ENCODE measurements at places on chromosomes 6 and 20.

DNA sequence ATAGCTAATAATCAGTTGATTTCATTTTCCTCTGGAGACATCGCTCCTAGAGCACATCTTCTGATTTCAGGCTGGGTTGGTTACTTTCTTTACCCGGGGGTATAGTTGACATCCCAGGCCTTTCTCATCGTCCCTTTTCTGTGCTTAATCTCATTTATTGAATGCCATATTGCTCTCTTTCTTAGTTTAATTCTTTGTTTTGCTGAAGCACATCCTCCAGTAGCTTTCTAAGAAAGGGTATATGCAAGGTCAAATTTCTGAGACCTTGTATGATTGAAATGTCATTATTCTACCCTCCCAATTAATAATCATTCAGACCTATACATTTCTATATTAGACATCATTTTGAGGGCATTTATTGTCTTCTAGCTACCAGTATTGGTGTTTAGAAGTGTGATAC, 2.6 kb upstream of the C20orf141 start:
- DNase-seq = no peak

GRCh38 chr6:79269877-79270276, 35.4 kb upstream of the HMGN3 start:
- no peak for DNase-seq

GRCh38 chr6:15657290-15657689, 5.5 kb downstream of the DTNBP1 start:
- DNase-seq = no peak

- no peak for DNase-seq
These were observed 185.6 kb upstream of the RREB1 start for GRCh38 chr6:6922166-6922565.

- DNase-seq = no peak
These were observed 189.3 kb downstream of the TRIM27 start for GRCh38 chr6:28734443-28734959.

GRCh38 chr20:25544311-25544710, 41.0 kb downstream of the NINL start:
- no peak for DNase-seq

DNA sequence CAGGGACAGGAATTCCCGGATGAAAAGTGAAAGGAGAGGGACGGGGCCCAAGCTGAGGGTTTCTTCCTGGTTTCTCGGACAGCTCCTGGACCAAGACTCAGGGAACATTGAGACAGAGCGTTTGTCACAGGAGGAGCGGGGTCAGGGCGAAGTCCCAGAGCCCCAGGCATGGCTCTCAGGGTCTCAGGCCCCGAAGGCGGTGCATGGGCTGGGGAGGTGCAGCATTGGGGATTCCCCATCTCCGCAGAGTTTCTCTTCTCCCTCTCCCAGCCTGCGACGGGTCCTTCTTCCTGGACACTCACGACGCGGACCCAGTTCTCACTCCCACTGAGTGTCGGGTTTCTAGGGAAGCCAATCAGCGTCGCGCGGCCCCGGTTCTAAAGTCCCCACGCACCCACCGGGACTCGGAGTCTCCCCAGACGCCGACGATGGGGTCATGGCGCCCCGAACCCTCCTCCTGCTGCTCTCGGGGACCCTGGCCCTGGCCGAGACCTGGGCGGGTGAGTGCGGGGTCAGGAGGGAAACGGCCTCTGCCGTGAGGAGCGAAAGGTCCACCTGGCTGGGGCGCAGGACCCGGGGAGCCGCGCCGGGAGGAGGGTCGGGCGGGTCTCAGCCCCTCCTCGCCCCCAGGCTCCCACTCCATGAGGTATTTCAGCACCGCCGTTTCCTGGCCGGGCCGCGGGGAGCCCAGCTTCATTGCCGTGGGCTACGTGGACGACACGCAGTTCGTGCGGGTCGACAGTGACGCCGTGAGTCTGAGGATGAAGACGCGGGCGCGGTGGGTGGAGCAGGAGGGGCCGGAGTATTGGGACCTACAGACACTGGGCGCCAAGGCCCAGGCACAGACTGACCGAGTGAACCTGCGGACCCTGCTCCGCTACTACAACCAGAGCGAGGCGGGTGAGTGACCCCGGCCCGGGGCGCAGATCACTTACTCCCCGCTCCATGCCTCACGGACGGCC, 54.6 kb upstream of the POLR1H start:
- DNase-seq = no peak

GRCh38 chr6:84424956-84425355, 197.5 kb upstream of the CEP162 start:
- DNase-seq = no peak
